Heart left ventricle (tissue), 16 donors: ENCODE measurements at places on chromosomes 16 and 17. TPM values are rescaled to one million over a fixed set of nuclear protein-coding genes. Genes with fewer than 3 reads are reported as not detected.

DNA sequence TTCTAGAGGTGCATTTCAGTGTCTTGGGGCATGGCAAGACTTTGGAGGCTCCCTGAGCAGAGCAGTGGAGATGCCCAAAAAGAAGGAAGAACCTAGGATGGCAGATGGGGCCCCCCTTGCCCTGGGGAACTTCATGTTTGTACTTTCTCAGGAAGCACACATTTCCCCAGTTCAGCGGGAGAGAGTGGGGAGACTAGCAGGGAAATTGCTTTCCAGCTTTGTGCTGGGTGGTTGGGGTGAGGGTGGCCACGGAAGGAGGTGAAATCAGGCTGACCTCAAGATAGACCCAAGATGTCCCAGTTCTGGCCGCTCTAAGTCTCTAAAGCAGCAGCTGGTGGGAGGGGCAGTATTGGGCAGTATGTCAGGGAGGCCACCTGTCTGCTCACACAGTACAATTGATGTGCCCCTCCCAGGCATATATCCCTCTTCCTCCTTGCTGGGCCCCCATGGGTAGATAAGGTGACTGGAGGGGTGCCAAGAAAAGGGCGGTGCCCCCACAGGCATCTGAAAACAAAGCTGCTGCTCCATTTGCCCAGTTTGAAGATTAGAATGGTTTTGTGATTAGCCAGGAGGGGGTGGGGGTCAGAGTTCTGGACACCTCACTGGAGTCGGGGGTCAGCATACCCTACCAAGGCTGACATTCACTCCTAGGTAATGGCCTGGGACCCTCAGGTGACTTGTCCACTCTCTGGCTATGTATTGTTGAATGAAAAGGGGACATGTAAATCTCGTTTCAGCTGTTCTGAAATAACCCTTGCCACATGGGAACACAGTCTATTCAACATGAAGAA is 17.1 kb upstream of the NAGLU start:
- peaks cover 20% of the 10 kb centered on the region for H3K36me3 ChIP-seq
- peak; percentile 73 for DNase-seq
- no peaks in the 10 kb centered on the region for H3K27me3 ChIP-seq
- peak overlapping the region; percentile 87 for H3K27ac ChIP-seq

- H3K27ac ChIP-seq: no peak overlapping the region
- DNase-seq: no peak
- no peak overlapping the region for H3K4me3 ChIP-seq
- peaks cover 6% of the 10 kb centered on the region for H3K27me3 ChIP-seq
Measured at GRCh38 chr16:86458149-86458777, 52.1 kb upstream of the FOXF1 start.

Gene RTN4RL1
- polyA plus RNA-seq: 2.2 TPM

DNA sequence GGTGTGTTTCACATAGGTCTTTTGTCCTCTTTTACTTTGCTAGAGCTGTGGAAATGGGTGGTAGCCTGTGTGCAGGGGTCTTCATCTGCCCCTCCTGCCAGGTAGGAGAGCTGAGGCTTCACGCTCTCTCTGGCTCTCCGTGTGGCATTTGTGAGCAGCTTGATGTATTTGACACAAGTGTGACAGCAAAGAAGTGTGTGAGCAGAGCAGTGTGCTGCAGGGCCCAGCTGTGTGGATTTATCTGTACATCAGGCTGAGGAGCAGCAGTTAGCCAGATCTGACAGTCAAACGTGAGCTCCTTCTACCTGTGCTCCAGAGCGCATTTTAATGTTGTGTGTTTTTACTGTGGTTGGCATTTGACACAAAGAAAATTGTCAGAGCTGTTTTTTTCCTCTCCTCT is 101.8 kb downstream of the FTO start:
- H3K27me3 ChIP-seq: no peaks in the 10 kb centered on the region
- H3K36me3 ChIP-seq: peaks cover 6% of the 10 kb centered on the region
- H3K27ac ChIP-seq: no peak overlapping the region

DNA sequence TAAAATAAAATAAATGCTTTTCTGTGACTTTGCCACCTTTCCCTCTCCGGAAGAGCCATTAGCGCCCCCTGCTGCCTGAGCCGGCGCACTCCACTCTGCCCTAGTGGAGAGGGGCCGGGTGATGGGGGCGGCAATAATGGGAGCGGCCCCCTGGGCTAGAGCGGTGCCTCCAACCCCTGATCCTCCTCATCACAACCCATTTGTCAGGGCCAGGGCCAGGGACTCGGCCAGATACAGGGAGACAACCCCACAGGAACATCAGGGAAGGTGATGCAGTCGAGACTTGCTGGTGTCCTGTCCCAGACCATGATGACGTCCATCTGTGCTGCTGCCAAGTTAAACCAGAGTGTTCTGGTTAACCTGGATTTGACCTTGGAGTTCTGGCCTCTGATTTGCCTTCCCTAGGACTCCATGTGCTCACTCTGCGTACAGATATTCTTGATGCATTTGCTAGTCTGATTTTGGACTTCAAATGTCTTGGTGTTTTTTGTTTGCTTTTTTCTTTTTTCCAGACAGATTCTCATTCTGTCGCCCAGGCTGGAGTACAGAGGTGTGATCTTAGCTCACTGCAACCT is 46.1 kb upstream of the BPTF start:
- H3K4me1 ChIP-seq: peaks cover 7% of the 10 kb centered on the region
- H3K27me3 ChIP-seq: no peaks in the 10 kb centered on the region
- DNase-seq: peak; percentile 63
- no peak overlapping the region for H3K4me3 ChIP-seq
- no peaks in the 10 kb centered on the region for H3K36me3 ChIP-seq

DNA sequence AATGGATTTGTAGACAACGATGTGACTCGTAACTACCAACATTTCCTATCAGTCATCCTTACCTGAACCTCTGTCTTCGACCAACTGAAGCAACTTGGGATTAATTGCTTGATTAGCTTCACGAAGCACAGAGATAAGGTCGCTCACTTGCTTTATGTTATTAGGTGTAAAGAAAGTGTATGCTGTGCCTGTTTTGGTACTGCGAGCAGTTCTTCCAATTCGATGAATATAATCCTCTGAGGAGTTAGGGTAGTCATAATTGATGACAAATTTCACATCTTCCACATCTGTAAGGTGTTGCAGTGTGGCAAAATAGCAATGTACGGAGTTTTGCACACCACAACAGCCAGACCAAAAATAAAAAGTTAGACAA is 3.6 kb upstream of the POLG2 start:
- H3K27me3 ChIP-seq: no peaks in the 10 kb centered on the region
- H3K27ac ChIP-seq: no peak overlapping the region
- peaks cover 44% of the 10 kb centered on the region for H3K4me1 ChIP-seq
- DNase-seq: no peak
- peaks cover 81% of the 10 kb centered on the region for H3K36me3 ChIP-seq
- H3K4me3 ChIP-seq: no peak overlapping the region

- H3K4me1 ChIP-seq: peaks cover 29% of the 10 kb centered on the region
- H3K4me3 ChIP-seq: no peak overlapping the region
- peaks cover 59% of the 10 kb centered on the region for H3K36me3 ChIP-seq
- DNase-seq: no peak
- H3K27me3 ChIP-seq: no peaks in the 10 kb centered on the region
- no peak overlapping the region for H3K27ac ChIP-seq
Measured at GRCh38 chr17:78107457-78107856, 21.1 kb downstream of the TMC6 start.

- no peaks in the 10 kb centered on the region for H3K36me3 ChIP-seq
- DNase-seq: no peak
- peaks cover 16% of the 10 kb centered on the region for H3K4me1 ChIP-seq
- H3K27ac ChIP-seq: no peak overlapping the region
- H3K4me3 ChIP-seq: peak overlapping the region; percentile 59
- H3K27me3 ChIP-seq: no peaks in the 10 kb centered on the region
Measured at GRCh38 chr16:69106491-69107315, 1.2 kb downstream of the HAS3 start.

- H3K27ac ChIP-seq: no peak overlapping the region
- no peak overlapping the region for H3K4me3 ChIP-seq
- H3K27me3 ChIP-seq: no peaks in the 10 kb centered on the region
- no peaks in the 10 kb centered on the region for H3K36me3 ChIP-seq
- H3K4me1 ChIP-seq: no peaks in the 10 kb centered on the region
- no peak for DNase-seq
Measured at GRCh38 chr17:19017401-19017800, 12.8 kb upstream of the FAM83G start.

- no peak overlapping the region for H3K27ac ChIP-seq
- no peaks in the 10 kb centered on the region for H3K36me3 ChIP-seq
- DNase-seq: no peak
Measured at GRCh38 chr17:12089809-12090384, 69.2 kb downstream of the MAP2K4 start.
